ENCODE measurements at places on chromosomes 11 and 22.

GRCh38 chr11:47179655-47179991 lies 2.9 kb upstream of the ARFGAP2 start:
- DNase-seq = peak; percentile 54

DNA sequence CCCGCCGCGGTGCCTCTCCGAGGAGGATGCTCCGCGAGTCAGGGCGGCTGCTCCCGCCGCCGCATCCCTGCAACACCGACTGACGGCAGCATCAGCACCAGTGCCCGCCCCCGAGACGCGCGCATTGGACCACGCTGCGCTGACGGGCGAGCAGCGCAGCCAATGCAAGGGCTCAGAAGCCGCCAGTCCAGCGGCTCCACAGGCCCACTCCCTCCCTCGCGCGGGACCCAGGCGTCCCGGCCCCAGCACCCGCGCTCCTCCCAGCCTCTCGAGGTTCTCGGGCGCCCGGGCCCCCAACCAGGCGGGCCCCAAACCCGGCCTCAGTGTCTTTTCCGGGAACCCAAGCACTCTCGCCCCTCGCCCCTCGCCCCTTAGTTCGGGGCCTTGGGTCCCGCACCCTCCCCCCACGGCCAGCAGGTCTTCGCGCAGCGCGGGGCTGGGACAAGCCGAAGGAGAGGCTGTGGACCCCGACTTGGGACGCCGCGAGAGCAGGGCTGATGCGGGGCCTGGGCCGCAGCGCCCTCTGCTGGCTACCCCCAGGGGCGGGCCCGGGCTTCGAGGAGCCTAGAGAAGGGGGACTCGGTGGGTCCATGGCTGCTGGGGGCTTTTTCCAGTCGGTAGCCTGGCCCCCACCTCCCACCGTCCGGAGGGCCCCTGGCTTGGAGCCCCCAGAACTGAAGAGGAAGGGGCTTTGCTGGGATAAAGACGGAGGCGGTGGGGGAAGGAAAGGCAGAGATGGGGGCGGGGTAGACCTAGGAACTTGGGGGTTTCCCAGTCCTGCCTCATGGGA lies at the start of gene NRXN2:
NRXN2 (minus strand) TSS at position 81 of the 790 bp plus-strand sequence. CDS start 9,498 bp downstream, outside the sequence.
- peak; percentile 93 for DNase-seq

DNA sequence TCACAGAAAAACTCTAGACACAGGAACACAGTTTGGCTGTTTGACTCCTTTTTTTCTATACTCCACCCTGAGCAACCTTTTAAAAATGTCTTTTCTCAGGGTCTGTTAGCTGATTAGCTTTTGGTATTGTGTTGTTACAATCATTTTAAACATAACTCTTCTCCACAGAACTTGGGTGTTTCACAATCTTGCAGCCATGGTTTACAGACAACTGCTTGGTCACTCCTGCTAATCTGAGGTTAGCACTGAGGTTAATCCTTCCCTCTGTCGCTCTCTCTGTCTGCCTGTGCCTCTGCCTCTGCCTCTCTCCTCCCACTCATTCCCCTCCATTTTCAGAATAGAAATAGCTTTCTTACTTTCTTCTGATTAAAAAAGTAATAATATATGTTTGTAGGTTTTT lies 62.4 kb upstream of the ZBED5 start:
- DNase-seq = peak; percentile 79

- DNase-seq = peak; percentile 9
These were observed 18.5 kb downstream of the TRIM5 start for GRCh38 chr11:5666402-5666793.

DNA sequence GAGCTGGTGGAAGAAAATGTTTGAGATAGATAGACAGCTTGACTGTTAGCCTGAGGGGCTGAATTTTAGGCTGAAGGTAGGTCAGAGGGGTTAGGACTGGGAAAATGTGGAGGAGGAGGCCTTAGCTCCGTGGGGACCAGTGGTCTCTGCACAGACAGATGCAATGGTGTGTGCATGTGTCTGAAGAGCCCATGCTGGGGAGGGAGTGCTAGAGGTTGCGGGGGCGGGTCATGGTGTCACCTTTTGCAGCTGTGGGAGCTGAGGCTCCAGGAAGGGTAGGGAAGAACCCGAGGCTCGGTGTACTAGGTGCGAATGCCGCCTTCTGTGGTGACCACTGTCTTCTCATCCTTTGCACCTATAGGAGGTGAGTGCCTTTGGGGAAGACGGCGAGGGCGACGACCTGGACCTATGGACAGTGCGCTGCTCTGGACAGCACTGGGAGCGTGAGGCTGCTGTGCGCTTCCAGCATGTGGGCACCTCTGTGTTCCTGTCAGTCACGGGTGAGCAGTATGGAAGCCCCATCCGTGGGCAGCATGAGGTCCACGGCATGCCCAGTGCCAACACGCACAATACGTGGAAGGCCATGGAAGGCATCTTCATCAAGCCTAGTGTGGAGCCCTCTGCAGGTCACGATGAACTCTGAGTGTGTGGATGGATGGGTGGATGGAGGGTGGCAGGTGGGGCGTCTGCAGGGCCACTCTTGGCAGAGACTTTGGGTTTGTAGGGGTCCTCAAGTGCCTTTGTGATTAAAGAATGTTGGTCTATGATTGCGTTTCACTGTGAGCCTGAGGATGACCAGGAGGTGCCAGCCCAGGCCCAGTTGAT lies 1.6 kb downstream of the SDF2L1 start:
- DNase-seq = no peak

DNA sequence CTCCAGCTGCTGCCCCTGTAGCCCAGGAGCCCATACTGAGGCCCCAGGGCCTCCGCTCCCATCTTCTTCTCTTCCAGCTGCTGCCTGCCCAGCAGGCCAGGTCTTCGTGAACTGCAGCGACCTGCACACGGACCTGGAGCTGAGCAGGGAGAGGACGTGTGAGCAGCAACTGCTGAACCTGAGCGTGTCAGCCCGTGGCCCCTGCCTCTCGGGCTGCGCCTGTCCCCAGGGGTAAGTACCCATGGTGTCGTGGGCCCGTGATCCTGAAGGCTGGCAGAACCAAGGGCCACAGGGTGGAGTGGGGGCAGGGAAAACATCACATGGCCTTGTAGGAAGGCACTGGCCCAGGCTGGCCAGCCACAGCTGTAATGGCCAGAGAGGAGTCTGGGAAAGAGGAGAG lies 31.2 kb downstream of the OTOG start:
- DNase-seq = no peak

DNA sequence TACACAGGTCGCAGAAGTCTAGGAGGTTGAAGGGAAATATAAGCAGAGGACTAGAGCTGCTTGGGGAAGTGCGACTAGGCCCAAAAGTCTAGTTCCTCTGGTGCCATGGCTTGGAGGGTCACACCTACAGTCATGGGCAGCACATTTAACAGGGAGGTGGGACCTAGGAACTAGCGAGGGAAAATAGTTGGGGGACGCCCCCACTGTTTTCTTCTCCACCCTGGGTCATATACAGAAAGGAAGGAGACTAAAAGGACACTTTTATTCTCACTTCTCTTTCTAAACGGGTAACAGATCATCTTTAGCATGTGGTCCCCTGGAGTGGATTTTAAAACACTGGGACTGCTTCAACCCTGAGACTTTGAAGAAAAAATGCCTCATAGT lies 16.6 kb downstream of the APIP start:
- DNase-seq = no peak

- DNase-seq = no peak
These were observed 63.7 kb upstream of the HEPHL1 start for GRCh38 chr11:93957397-93957952.

- no peak for DNase-seq
These were observed 49.9 kb downstream of the FAR1 start for GRCh38 chr11:13718394-13718793.

DNA sequence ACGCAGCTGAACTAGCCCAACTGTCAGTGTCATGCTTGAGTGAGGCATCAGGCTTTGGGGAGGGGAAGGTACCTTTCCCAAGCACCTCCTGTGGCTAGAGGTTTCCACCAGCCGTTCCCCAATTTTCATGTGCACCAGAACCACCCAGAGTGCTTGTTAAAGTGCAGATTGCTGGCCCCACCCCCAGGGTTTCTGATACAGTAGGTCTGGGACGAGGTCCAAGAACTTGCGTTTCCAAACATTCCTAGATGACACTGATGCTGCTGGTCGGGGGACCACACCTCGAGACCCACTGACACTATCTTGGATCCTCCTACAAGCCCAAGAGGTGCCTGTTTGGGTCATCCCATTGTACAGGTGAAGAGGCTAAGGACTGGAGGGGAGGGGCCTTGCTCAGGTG lies 59.8 kb downstream of the PDE2A start:
- DNase-seq = no peak

DNA sequence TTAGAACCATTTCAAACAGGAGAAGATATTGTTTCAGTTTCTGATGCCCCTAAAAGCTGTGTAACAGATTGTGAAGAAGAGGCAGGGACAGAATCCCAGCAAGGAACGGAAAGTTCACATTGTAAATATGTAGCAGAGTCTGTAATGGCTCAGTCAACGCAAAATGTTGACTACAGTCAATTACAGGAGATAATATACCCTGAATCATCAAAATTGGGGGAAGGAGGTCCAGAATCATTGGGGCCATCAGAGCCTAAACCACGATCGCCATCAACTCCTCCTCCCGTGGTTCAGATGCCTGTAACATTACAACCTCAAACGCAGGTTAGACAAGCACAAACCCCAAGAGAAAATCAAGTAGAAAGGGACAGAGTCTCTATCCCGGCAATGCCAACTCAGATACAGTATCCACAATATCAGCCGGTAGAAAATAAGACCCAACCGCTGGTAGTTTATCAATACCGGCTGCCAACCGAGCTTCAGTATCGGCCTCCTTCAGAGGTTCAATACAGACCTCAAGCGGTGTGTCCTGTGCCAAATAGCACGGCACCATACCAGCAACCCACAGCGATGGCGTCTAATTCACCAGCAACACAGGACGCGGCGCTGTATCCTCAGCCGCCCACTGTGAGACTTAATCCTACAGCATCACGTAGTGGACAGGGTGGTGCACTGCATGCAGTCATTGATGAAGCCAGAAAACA lies 40.8 kb downstream of the IGLL1 start:
- peak; percentile 89 for DNase-seq

DNA sequence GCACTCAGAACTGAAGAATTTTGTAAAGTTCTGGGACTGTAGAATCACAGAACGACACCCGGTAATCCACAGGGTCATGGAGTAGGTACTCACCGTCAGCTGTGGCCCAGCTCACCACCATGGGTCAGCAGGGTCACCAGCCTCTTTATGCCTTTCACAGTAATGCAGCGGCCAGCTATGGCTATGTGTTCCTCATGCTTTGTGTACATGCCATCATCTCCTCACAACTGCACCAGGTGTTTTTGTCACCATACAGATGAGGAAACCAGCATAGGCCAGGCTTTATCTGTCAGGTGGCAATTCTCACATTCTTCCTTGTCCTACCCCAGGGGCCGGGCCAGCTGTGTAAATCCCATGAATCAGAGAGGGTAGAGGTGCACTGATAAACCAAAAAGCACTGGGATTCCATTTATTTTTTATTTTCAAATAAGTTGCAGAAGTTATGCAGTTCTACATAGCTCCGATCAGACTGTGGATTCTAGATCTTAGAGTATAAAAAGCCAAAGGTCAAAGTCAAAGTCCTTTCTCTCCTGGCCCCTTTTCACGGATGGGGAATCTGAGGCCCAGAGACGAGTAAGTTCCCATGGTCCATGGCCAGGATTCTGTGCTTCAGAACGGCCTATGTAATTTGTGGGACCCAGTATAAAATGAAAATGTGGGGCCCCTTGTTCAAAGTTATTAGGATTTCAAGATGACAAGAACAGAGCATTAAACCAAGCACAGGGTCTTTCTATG lies 17.5 kb downstream of the TSKU start:
- DNase-seq = no peak

DNA sequence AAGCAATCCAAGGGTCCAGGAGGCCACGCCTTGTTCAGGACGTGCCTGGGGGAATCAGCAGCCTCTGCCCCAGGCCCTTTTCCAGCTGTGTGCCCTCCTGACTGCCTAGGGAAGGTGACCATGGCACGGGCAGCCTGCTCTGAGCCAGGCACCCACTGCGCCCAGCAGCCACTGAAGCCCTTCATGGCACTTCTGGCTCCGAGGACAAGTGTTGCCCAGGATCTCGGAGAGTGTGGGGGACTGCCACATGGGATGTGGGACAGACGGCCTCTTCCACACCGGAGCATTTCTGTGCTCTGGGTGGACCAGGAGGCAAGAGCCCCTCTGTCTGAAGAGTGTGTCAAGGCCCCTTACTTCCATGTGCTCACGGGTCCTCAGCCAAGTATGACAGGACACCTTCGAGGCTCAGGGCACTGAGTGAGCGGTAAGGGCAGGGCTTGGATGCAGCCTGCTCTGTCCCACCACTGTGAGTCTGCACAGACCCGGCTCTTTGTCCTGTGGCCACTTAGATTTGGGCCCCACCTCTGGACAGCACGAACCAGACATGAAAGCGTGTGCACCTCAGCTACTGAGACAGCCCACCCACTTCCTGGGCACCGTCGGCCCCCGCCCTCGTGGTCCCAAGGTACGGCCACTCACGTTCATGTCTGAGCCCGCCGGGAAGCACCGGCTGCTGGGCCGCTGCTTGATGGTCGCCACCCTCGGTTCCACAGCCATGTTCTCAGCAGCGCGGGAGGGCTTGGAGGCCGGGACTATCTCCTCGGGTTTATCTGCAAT lies 93.6 kb downstream of the CTTN start:
- no peak for DNase-seq

- no peak for DNase-seq
These were observed 28.6 kb upstream of the OR8B8 start for GRCh38 chr11:124474079-124474478.

DNA sequence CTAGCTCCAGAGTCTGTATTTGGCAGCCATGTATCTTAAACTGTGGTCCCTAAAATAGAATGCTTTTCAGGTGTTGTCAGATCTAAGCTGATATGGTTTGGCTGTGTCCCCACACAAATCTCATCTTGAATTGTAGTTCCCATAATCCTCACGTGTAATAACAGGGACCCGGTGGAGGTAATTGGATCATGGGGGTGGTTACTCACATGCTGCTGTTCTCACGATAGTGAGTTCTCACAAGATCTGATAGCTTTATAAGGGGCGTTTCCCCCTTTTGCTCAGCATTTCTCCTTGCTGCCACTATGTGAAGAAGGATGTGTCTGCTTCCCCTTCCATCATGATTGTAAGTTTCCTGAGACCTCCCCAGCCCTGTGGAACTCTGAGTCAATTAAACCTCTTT lies 199.9 kb upstream of the ISX start:
- DNase-seq = no peak

- DNase-seq = peak; percentile 40
These were observed 25.8 kb downstream of the KCNC1 start for GRCh38 chr11:17760102-17761029.

GRCh38 chr11:64395545-64396078 lies 36.6 kb downstream of the RPS6KA4 start:
- no peak for DNase-seq

DNA sequence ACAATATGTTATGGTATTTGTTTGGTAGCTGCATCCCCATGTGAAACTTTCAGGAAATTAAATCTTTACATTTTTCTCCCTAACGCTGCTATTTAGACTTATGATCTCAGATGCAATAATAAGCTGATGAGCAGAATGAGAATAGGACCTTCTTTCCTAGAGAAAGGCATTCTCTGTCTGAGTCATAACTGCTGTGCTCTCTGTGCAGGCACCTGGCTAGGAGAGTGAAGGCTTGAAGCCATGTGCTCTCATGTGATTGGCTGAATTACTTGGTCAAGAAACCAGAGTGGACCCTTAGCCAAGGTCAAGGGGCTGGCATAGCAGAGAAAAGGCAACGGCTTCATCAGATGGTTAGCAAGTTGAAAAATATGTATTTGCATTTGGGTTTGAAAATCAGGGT lies 185.0 kb downstream of the ADAMTS15 start:
- no peak for DNase-seq

All from adipocyte (in vitro differentiated cells).